ENCODE measurements at places on chromosomes 1 and 21.

DNA sequence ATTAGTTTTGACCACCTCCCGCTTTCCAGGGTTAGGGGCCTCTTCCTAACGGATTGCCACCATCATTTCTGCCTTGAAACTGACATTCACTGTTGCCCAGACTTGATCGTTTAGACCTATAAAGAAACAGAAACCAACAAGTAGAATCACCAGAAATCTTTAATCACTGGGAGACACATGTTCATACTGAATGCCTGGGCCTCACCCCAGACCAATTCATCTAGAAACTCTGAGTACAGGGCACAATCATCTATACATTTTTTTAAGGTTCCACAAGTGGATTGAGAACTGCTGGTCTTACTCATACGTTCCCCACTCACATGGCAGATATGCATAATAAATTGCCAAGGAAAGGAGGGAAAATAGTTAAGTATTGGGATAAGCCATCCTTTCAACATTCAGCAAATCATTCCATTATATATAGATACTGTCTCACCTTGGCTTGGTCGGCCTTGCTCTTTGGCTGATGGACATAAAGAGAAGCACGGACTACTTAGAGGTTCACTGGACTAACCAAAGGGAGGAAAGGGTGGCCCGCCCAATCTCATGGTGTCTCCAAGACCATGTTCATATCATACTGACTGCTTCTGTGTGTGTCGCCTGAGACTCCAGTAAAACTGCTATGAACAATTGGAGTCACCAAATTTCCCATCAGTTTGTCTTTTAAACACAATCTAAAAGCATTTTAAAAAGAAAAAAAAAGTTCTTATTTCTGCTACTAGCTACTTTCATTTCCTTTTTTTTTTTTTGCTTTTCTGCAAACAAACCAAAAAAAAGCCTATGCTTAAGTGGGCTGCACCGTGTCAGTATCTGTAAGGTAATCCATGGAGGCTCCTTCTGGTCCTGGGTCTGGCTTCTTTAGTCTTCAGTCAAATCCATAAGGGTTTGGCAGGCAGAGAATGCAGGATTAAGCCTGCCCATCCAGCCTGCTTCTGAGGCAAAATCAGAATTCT, 9.4 kb upstream of the TARBP1 start:
- no peak for DNase-seq

- no peak for DNase-seq
Measured at GRCh38 chr1:114082867-114083585, 70.6 kb downstream of the SYT6 start.

DNA sequence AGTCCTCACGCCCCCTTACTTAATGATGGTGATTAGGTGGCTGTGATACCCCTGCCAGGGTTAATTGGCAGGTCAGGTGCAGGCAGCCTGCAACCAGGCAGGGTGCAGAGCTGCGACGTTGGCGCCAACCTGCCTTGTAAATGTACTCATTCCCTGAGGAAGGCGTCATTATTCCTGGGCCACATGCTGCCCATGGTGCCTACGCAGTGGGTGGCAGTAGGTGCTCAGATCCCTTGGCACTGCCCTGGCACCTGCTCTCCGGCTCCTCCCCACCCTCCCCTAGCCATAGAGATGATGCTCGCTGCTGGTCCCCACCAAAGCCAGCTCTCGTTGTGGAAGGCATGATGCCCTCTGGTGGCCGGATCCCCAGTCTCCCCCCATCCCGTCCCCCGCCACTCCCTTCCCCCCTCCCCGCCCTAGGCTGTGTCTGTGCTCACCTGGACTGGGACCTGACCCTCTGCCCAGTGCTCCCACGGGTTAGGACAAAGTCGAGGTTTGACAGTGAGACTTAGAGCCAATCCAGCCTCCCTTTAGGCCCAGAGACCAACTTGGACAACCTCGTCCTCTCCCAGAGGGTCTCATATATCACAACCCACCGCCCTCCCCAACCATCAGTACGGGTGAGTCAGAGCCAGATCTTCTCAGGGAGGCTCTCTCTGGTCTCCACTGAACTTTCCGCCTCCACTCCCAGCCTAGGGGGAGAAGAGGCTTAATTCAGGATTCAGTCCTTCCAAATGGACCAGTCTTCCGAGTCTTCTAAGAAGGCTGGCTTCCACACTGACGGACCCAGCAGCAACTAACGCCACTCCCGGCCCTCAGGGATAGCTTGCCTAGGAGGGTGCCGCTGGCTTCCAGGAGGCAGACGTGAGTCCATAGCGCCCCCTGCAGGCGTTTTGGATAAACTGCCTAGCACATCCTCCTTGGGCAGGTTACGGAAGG, 5.7 kb downstream of the KRTCAP2 start:
- peak; percentile 93 for DNase-seq

DNA sequence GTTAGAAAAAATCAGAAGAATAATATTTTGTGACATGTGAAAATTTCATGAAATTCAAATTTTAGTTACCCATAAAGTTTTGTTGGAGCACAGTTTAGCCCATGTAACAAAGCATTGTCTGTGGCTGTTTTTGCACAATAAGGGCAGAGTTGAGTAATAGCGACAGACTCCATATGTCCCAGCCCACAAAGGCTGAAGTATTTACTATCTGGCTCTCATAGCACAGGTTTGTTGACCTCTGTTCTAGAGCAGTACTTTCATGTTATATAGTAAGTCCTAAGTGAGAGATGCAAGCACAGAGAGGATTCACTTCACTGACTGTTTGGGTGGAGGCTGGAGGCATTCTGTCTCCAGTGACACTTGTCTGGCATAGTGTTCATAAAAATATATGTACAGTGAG, 6.8 kb downstream of the LAMC1 start:
- DNase-seq = no peak

DNA sequence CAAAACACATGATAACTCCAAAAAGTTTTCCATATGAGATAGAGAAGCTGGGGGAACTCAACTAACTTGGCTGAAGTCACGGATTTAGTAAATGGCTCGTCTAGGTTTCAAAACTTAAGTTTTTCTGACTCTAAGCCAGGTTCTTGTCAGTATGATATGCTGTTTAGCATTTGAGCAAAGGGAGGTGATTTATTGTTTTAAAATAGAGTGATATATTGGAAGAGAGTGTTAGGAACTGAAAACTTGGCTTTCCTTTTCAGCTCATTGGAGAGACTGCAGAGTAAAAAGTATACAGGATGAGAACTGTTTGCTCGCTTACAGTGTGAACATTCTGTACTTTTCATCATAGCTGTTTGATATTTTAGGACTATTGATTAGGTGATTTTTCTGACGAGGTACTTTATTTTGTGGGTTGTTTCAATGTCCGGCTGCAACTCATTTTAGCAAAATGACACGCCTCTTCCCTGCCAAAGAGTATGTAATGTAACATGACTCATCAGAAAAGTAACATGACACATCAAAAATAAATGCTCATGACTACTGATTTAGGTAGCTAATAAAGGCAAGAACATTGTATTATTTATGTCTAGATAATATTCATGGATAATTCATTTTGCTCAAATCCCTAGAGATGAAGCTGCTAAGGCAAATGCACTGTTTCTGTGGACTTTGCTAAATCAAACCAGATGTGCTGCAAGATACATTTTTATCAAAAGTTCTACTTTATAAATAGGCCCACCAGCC, 355.1 kb downstream of the GPATCH2 start:
- DNase-seq = no peak

GRCh38 chr1:200626853-200627534, 6.4 kb upstream of the KIF14 start:
- DNase-seq = no peak

GRCh38 chr1:234997896-234998741, 130.5 kb downstream of the TOMM20 start:
- DNase-seq = no peak
